Hepatocyte (in vitro differentiated cells): ENCODE measurements at places on chromosomes 1 and 21. TPM values are rescaled to one million over a fixed set of nuclear protein-coding genes. Genes with fewer than 3 reads are reported as not detected.

GRCh38 chr1:70211541-70211940, 6.2 kb upstream of the LRRC40 start:
- H3K27ac ChIP-seq: no peak overlapping the region
- H3K27me3 ChIP-seq: no peaks in the 10 kb centered on the region
- H3K4me3 ChIP-seq: no peak overlapping the region

The PLA2G2F gene
- polyA plus RNA-seq: not detected in 2 replicates

The OLIG2 gene
- not detected in 2 replicates for polyA plus RNA-seq

- no peak for DNase-seq
- H3K27me3 ChIP-seq: no peaks in the 10 kb centered on the region
- peaks cover 18% of the 10 kb centered on the region for H3K4me1 ChIP-seq
- no peaks in the 10 kb centered on the region for H3K36me3 ChIP-seq
- H3K27ac ChIP-seq: peak overlapping the region; percentile 91
These were observed 88.7 kb upstream of the IRF2BP2 start for GRCh38 chr1:234698686-234699085.

The DIRAS3 gene
- polyA plus RNA-seq: 2.0 and 4.1 TPM in 2 replicates

The LRRC39 gene
- 0.88 and 1.1 TPM in 2 replicates for polyA plus RNA-seq

The PIAS3 gene
- polyA plus RNA-seq: 51.2 and 60.7 TPM in 2 replicates

- no peak for DNase-seq
- H3K27ac ChIP-seq: no peak overlapping the region
- no peak overlapping the region for H3K4me3 ChIP-seq
- H3K4me1 ChIP-seq: no peaks in the 10 kb centered on the region
These were observed 17.2 kb downstream of the CEP350 start for GRCh38 chr1:179971563-179972496.

The SESN2 gene
- 39.1 and 50.7 TPM in 2 replicates for polyA plus RNA-seq

DNA sequence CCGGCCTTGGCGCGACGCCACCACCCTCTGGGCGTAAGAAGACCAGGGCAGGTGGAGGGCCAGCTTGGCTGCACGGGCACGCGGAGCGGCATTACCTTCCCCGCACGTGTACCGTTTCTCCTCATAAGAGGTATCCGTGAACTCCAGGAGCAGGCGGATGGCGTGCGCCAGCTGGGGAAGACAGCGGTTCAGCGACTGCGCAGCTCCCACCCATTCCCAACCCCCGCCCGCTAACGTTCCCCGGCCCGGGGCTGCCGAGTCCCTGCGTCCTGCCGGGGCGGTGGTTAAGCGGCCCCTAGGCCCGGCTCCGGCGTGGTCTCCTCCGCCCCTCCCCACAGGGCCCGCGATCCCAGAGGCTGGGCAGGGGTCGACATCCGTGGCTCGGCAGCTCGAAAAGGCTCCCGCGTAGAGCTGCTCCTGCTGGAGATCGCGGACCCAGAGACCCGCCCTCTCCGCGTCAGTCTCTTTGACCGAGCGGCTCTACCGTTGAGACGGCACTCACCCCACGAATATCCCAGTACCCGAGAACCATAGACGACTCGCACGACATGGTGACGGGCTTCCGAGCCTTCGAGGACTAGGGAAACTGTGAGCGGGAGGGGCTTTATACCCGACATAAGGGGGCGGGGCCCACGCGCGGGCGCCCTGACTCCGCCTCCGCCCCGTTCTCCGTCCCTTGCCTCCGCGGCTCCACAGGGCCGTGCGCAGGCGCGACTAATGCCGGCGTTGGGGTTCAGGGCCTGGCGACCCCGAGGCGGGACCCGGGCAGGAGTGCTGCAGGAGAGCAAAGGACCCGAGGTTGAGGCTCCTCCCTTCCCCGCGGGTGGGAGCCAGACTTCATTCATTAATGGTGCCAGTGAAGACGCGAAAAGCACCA, 862 bp downstream of the GSTM3 start:
- H3K4me1 ChIP-seq: peaks cover 10% of the 10 kb centered on the region
- no peaks in the 10 kb centered on the region for H3K36me3 ChIP-seq
- no peaks in the 10 kb centered on the region for H3K27me3 ChIP-seq
- H3K27ac ChIP-seq: peak overlapping the region; percentile 93
- peak; percentile 92 for DNase-seq

DNA sequence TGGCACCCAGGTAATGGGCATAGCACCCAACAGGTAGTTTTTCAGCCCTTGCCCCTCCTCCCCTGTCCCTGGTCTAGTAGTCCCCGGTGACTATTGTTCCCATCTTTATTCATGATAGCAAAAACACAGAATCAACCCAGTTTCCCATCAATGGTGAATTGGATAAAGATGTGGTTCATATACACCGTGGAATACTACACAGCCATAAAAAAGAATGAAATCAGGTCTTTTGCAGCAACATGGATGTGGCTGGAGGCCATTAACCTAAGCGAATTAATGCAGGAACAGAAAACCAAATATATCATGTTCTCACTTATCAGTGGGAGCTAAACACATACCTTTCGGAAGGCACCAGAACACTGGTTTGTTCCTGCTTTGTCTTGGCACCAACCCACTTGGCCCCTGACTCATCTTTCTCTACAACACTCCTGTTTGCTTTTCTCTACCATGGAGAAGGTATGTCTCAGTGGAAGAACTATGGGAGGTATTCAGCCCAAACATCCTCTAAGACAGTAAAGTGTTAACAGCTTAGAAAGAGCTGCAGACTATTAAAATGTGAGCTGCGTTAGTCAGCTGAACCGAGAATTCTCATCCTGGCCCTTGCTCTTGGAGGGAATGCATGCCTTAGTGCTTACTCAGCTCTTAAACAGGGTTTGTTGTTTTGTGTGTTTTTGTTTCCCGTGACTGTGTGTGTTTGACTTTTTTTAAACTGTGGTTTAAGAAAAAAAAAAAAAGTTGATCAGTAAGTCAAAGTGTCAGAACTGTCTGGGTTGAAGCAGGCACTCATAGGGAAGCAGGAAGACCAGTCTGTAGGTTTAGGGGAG, 203.0 kb downstream of the TOMM20 start:
- H3K36me3 ChIP-seq: no peaks in the 10 kb centered on the region
- H3K27ac ChIP-seq: peak overlapping the region; percentile 80
- peak; percentile 87 for DNase-seq
- H3K4me3 ChIP-seq: no peak overlapping the region
- peaks cover 14% of the 10 kb centered on the region for H3K4me1 ChIP-seq
- H3K27me3 ChIP-seq: no peaks in the 10 kb centered on the region

- H3K27ac ChIP-seq: peak overlapping the region; percentile 89
- H3K4me3 ChIP-seq: no peak overlapping the region
- no peaks in the 10 kb centered on the region for H3K36me3 ChIP-seq
- DNase-seq: no peak
- peaks cover 34% of the 10 kb centered on the region for H3K4me1 ChIP-seq
- H3K27me3 ChIP-seq: no peaks in the 10 kb centered on the region
These were observed 77.1 kb downstream of the ITPKB start for GRCh38 chr1:226661965-226662364.
